Tibial nerve (tissue), 4 donors: ENCODE measurements at places on chromosomes 12 and 14. TPM values are rescaled to one million over a fixed set of nuclear protein-coding genes. Genes with fewer than 3 reads are reported as not detected.

Gene WIF1
- total RNA-seq, result not detected

Gene ANKRD33
- total RNA-seq, result 0.60 TPM

Gene HOXC9
- 4.4 TPM for total RNA-seq

Gene TAS2R19
- 10.8 TPM for total RNA-seq
